ENCODE measurements at places on chromosomes 16 and 17.

DNA sequence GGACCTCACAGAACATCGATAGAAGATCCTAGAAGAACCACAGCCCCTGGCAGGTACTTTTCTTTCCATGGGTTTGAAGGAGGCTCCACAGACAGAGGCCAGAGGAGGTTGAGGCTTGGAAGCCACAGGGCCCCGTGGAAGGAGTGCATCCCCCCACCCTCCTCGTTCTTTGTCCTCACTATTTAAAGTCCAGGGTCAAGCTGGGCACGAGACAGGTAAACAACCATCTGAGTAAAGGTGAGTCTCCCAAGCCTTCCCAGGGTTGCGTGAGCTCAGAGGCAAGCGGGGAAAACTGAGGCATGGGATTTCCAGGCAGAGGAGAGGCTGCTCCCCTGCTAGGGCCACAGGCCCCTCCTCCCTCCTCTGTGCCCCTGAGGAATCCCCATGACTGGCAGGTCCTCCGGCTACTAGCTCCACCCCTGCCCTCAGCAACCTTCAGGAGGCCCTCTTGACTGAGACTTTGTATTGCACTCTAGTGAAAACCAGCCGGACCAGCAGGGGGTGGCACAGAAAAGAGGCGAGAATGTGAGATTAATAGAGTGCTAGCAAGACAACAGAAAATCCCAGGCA lies 927 bp upstream of the SULT1A2 start:
- no peak for DNase-seq

DNA sequence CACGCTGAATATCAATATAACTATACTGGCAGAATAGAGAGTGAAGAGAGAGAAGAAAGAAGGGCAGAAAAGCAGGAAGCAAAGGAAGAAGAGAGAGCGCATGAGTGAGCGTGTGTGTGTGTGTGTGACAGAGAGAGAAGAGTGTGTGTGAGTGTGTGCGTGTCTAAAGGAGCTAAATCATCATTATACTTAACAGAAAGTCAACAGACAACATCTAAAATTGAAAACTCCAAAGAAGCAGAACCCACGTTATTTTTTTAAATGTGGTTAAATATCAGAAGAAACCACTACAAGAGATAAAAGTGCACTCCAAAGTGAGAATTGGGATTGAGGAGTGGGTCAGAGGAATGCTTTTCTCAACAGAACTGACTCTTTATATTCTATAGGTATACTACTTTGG lies 77.2 kb downstream of the BRIP1 start:
- DNase-seq = no peak

- DNase-seq = no peak
These were observed 290.6 kb downstream of the WWOX start for GRCh38 chr16:78390092-78390491.

DNA sequence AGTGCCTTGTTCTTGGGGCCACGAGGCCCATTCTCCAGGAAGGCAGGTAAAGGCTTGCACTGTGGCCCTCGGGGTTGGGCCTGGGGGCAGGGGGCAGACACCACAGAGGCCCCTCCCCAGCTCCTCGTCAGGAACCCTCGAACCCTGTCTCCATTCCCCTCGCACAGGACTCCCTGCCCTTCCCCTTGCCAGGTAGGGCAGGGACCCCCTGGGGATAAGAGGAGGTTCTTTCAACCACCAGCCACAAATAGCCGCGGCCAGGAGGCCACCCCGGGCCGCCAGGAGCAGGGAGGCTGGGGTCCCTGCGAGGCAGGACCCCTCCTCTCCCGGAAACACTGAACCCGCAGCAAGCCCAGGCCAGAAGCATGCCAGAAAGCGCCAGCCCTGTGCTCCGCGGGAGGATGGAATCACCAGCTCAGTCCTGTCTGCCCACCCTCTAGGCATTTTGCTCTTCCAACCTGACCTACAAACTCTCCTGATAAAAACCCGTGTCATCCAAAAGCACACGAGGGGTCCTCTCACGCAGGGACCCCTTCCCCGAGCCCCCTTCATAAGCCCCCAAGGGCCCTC lies 45.6 kb downstream of the SLC47A1 start:
- DNase-seq = no peak

DNA sequence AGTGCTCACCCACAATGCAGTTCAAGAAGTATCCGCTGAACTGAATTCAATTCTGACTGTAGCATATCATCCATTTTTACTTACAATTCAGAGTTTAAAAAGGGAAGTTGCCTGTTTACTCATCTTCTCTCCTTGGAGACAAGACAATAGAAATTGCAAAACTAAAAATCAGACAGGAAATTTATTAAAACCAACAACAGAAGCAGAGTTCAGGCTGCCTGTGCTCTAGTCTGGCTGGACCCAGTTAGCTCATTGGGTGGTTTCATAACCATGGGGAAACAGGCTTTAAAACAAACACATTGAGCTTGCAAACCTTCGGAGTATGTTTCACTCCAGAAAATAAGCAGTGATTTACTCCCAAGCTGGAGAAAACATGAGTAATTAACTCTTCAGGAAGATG lies 321.4 kb downstream of the GRIN2A start:
- DNase-seq = no peak

DNA sequence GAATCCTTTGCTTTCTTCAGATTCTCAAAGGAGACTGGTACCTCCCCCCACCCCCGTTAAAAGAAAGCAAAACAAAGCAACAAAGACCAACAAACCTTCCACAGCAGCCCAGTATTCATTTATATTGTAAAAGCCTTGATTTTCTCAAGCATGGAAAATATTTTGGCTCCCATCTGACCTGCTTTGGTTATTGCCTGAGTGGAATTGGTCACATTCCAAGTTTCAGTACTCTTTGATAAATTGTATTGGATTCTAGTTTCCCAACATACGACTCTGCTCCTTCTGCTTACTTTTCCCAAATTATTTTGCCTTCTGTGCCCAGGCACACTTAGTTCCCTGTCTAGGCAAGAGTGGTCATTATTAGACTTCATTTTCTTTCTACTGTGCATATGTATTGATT lies 1.3 kb downstream of the ABCC11 start:
- no peak for DNase-seq

- no peak for DNase-seq
These were observed 23.2 kb upstream of the FAM20A start for GRCh38 chr17:68624381-68624780.

DNA sequence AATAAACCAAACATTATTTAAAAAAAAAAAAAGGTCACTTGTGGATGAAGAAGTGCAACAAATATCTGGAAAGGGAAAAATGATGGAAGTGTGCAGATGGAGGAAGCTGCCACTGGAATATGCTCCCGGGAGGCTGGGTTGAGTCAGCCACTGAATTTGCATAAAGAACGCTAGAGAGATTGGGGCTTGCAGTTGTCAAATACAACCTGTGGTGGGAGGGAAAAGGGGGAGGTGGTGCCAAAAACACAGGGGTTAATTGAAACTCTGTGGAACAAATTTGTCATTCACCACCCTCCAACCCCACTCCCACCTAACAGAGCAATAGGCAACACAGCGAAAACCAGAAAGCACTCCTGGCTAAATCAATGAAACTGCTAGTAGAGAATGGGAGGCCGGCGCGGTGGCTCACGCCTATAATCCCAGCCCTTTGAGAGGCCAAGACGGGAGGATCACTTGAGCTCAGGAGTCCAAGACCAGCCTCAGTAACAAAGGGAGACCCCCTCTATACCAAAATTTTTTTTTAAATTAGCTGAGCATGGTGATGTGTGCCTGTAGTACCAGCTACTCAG lies 37.6 kb upstream of the RPL38 start:
- DNase-seq = no peak

DNA sequence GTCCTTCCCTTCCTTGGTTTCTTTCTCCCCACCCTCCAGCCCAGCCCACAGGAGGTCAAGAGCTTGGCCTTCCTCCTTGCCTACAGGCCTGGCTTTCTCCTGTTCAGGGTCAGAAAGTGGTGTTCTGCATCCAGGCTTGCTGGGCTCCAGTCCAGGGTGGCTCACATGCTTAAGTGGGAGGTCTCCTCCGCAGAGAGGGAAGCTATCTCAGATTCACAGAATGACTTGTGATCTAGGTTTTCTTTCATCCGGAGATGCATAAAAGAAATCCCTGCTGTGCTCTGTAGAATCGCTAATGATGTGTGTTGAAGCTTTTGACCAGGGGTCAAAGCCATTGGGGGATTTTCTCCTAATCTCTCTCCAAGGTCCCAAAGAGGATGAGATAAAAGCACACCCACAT lies 382.3 kb upstream of the EEF2KMT start:
- DNase-seq = no peak

GRCh38 chr17:64084086-64084939 lies 45.6 kb downstream of the ERN1 start:
- no peak for DNase-seq

GRCh38 chr16:46843898-46844642 lies 13.1 kb upstream of the C16orf87 start:
- DNase-seq = no peak

- peak; percentile 55 for DNase-seq
These were observed at the start of gene SRCIN1 for GRCh38 chr17:38605841-38606645. TSS of gene SRCIN1 (minus strand) at chr17:38605952. CDS start at chr17:38605705, 247 bp downstream.

- peak; percentile 65 for DNase-seq
These were observed 6.6 kb upstream of the VASN start for GRCh38 chr16:4365014-4365406.

- no peak for DNase-seq
These were observed 73.6 kb downstream of the GPRC5B start for GRCh38 chr16:19810817-19811731.

DNA sequence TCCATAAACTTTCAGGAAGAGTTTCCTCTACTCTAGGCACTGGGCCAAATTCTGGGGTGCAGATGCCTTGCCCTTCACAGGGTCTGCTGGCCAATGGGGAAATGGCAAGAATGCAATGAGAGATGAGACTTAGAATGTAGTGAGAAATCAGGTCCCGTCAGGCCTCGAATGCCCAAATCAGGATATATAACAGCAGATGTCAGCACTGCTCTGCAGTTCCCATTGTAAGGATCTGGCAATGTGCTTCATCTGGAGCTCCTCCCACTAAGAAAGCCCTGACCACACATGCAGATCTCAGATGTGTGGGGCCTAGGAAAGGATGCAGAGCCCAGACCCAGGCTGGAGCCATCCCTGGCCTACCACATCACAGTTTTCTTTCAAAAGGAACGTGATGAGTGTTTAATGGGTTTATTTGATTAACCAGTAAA lies 13.9 kb upstream of the LPCAT2 start:
- DNase-seq = no peak

DNA sequence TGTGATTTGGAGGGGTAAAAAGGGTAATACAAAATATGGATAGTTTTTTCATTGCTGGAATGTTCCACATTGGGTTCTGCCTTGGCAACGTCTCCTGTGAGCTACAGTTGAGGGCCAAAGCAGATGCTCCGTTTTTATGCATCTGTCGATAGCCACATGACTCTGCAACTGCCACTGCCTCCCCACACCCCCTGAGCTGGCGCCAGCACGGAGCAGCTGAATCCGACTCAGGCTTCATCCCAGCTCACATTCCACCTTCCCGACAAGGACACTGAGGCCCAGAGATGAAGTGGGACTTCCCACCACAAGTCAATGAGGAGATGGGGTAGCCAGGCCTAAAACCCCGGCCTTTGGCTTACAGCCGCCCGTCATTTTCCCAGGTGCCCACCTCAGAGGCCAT lies 334.1 kb downstream of the CDH13 start:
- no peak for DNase-seq

DNA sequence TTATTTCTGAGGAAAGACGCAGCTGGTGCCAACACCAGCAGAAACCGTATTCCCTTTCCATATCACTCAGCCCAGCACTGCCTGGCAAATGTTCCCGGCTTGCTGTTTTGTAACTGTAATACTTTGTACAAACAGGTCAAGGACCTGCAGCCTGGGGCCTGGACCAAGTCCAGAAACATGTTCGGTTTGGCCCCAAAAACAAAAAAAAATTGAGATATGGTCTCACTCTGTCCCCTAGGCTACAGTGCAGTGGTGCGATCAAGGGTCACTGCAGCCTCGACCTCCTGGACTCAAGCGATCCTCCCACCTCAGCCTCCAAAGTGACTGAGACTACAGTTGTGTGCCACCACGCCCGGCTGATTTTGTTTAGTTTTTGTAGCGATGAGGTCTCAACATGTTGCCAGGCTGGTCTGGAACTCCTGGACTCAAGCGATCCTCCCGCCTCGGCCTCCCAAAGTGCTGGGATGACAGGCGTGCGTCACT lies 1.2 kb downstream of the HAGH start:
- no peak for DNase-seq

GRCh38 chr16:86211800-86212199 lies 298.5 kb upstream of the FOXF1 start:
- no peak for DNase-seq

DNA sequence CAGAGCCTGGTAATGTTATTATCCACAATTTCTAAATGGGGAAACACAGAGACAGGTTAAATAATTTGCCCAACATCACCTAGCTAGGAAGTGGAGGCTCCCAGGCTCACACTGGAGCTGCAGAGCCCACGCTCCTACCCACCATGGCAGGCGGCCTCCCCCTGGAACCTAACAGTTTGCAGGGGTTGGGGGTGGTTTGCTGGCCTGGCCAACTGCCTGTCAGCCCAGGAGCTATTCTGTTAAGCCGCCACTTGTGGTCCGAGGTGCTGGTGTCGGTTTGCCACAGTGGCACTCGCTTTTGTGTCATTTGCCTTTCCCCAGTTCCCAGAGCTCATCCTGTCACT lies 3.6 kb downstream of the PRCD start:
- DNase-seq = no peak

- DNase-seq = no peak
These were observed 226.0 kb downstream of the TOX3 start for GRCh38 chr16:52320930-52321439.

DNA sequence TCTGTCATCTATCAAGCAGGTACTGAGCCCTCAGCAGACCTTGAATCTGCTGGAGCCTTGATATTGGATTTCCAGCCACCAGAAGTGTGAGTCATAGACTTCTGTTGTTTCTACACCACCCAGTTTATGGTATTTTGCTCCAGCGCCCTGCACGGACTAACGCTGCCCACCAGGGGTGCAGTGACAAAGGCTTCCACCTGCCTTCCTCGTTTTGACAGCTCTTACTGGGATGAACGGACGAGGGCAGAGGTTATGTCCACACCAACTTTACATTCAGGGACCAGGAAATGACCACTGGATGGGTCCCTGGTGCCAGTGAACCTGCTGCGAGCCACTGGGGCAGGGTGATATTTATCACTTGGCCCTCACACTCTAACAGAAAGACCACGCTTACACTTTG lies 66.6 kb upstream of the CBX4 start:
- no peak for DNase-seq

GRCh38 chr17:77435272-77436057 lies 294.7 kb downstream of the SEC14L1 start:
- no peak for DNase-seq

- no peak for DNase-seq
These were observed 9.0 kb upstream of the GGA2 start for GRCh38 chr16:23519282-23519681.

DNA sequence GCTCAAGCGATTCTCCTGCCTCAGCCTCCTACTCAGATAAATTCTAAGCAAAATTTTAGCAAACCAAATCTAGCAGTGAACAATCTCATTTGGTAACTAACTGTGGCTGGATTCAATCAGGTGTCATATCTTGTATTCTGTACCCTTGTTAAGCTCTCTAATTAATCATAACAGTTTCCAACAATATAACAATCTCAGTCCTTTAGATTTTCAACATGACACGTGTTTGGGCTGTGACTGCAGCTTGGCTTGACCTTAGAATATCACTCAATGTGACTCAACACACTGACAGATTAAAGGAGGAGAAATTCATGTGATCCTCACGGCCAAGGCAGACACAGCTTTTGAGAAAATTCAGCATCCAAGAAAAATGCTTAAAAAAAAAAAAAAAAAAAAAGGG lies 133.6 kb downstream of the BANP start:
- no peak for DNase-seq

GRCh38 chr17:27985306-27985705 lies 57.2 kb upstream of the NLK start:
- no peak for DNase-seq

- DNase-seq = no peak
These were observed 27.7 kb downstream of the NME3 start for GRCh38 chr16:1743376-1744337.

GRCh38 chr16:67256701-67257230 lies 8.0 kb downstream of the SLC9A5 start:
- no peak for DNase-seq
